ENCODE measurements at places on chromosomes 7 and 10. TPM values are rescaled to one million over a fixed set of nuclear protein-coding genes. Genes with fewer than 3 reads are reported as not detected.

DNA sequence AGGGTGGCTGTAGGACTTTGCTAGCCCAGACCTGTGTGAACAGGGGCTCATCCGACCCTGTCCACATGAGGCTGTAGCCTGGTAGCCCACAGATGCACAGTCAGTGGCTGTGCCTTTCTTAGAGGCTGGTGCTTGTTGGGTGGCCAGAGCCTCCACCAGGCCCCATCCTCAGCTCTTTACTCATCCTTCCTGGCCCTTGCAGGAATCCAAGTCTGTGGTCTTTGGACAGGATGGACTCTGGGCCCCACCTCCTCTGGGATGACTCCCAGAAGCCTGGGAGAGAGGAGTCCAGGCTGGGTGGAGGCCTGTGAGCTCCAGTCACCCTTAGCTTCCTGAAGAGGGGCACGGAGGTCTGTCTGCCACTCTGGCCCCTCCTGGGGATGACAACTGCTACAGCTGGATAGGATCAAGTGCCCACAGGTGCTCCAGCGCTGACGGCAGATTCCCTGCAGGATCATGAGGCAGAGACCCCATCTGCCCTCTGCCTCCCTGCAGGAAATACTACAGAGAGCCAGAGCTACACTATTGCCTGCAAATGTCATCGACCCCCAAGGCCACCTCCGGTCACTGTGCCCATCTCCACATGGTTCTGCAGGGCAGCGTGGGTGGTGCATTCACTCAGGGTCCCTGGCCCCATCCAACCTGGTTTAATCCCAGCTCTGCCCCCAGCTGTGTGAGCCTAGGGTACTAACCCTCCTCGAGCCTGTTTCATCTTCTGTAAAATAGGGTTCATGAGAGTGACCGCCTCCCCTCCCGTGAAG is 114.5 kb downstream of the PTPN20 start:
- no peak for DNase-seq

DNA sequence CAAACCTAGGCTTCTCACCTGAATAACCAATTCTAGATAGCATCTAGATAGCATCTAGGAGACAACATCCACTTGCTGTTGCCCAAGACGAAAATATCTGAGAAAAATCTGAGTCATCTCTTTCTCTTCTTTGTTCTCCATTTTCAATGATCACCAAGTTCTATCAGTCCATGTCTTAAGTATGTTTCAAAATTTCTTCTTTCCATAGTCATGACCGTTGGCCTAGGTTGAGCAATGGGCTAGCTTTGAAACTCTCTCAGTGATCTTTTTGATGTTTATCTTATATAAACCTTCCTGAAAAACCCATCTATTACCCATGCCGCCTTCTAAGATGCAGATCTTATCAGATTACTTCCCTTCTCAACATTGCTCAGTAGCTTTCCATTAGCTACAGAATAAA is 23.4 kb upstream of the CASD1 start:
- DNase-seq: no peak

DNA sequence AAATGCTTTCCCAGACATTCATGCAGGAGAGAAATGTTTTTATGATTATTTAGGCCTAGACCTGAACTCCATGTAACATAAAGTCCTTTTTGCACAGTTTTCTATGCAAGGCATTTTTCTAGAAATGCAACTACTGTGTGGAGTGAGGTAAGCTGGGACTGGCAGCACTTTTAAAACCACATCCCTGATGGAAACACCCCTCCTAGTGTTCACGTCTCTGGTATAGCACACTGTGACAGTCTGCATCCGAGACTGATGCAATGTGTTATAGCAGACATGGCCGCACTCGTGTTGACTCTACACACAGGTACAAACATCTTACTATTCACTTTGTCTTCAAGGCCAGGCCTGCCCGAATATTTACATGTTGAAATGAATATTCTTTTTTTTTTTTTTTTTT is 19.3 kb upstream of the ERCC6 start:
- no peak for DNase-seq

DNA sequence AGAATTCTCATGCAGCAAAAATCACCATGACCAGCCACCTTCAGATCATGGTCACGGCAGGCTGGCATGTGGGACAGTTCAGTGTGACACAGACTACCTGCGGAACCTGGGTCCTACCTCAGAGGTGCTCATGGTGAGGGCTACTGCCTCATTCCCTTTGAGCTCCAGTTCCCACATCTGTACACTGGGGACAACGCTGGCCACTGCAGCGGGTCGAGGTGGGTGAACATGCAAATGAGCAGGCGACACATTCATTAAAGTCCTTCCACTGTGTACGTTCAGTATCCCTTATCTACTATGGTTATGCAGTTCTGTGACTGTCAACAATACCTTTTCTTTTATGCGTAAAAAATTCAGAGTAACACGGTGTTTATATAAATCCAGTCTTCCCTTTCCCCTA is 218.7 kb upstream of the AOAH start:
- no peak for DNase-seq

GRCh38 chr7:131897790-131898165 is 341.4 kb upstream of the PODXL start:
- no peak for DNase-seq

DNA sequence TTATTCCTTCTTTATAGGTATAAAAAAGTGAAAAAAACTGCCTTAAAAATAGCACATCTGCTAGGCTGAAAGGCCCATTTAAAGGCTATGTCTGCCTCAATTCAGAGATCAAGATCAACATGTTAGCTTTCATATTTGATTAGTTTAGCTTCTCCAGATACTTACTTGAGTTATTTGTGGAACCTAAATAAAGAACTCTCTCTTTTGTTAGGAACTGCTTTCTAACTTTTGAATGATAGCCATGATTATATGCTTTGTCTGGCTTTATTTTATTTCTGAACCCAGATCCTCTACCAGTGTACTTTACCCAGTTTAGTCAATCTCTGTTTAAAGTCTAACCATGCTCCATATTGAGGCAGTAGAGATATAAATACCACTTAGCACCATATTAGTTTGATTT is 515.5 kb upstream of the SEMA3D start:
- no peak for DNase-seq

TAS2R41 gene
- total RNA-seq: not detected

ZNF467 gene
- 2.5 TPM for total RNA-seq

PAX4 gene
- total RNA-seq: not detected
